Esophagus muscularis mucosa (tissue), 4 donors: ENCODE measurements at places on chromosomes 3 and 15. TPM values are rescaled to one million over a fixed set of nuclear protein-coding genes. Genes with fewer than 3 reads are reported as not detected.

- DNase-seq = no peak
These were observed 165.3 kb downstream of the CHSY1 start for GRCh38 chr15:101086394-101087171.

The BMF gene
- total RNA-seq = 8.3 TPM

DNA sequence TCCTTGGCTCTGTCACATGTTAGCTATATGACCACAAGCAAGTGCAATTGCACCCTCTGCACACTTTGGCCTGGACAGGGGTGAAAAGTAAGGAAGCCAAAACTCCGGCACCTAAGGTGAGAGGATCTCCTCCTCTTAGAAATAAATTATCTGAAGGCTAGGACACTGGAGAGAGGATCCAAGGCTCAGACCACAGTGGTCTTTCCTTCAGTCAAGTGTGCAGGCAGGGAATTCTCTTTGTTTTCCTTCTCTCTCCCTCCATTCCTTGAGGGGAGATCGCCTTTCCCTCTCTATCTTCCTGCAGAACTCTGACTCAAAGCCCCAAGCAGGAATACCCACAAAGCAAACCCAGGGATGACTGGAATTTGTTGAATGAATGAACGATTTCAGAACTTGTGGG, 3.1 kb upstream of the MEGF11 start:
- DNase-seq = no peak

GRCh38 chr3:112670824-112671223, 29.9 kb upstream of the CCDC80 start:
- no peak for DNase-seq

GRCh38 chr3:163159306-163159705, 1662.7 kb downstream of the OTOL1 start:
- no peak for DNase-seq

DNA sequence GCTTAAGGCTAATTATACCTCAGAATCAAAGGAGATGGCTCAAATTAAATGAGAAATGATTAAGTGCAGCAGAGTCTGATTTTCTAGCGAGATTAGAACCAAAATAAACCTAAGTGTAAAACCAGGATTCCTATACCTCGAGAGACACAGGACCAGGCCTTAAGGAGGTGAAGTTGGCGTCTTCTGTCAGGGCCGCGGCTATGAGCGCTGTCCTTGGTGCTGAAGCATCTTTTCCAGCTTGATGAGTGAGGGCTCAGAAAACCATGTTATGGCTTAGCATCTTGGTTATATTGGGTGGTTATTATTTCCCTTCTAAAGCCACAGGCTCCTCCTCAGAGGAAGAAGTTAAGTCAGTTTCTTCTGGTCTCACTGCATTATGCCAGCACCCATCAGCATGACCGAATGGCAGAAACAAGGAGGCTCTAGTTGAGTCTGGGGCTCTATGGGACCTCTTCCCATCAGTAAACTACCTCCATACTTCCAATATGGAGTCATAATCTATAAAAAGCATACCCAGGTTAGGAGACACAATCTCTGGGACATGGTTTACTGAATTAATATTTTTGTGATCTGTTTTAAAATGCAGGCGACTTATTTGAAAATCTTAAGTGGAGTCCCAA, 120.1 kb upstream of the NMNAT3 start:
- peak; percentile 19 for DNase-seq

GRCh38 chr3:178602856-178603255, 66.6 kb downstream of the KCNMB2 start:
- no peak for DNase-seq

The NPRL2 gene
- total RNA-seq = 10.4 TPM

DNA sequence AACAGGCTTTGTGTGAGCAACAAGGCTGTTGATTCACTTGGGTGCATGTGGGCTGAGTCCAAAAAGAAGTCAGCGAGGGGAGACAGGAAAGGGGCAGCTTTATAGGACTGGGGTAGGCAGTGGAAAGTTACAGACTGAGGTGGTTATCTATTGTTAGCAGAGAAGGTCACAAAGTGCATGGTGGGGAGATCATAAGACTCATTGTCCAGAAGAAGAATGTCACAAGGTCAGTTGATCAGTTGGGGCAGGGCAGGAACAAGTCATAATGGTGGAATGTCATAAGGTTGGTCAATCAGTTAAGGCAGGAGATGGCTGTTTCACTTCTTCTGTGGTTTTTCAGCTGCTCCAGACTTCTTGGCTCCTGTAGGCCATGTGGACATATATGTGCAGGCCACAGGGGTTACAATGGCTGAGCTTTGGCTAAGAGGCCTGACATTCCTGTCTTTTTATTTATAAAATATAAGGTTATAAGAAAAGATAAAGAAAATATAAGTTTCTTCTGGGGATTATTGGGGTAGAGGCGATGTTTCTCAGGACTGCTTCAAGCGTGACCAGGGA, 69.5 kb upstream of the SNTN start:
- DNase-seq = no peak

DNA sequence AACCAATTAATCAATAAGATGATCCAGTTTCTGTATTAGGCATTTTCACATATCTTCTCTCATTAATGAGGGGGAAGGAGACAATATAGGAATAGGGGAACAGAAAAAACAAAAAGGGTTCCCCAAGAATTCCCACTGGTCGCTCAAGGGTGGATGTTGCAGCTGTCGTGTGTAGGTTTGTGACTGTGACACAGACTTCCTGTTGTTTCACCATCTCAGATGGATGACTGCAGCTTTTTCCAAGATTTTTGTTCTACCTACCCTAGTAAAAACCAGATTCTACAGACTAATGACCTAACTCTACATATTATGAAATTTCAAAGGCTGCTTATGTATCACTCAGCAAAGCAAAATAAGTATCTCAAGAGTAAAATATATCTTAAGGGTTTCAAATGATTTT, 73.7 kb upstream of the MB21D2 start:
- DNase-seq = no peak

DNA sequence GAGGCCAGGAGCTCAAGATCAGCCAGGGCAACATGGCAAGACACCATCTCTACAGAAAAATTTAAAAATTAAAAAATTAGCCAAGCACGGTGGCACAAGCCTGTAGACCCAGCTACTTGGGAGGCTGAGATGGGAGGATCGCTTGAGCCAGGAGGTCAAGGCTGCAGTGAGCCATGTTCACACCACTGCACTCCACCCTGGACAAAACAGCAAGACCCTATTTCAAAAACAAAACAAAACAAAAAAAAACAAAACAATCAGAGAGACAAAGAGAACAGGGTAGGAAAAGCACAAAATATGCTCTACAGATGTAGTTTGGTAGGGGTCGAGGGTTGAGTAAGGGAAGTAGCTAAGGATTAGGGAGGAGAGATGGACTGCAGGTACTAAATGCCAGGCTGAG, 3.4 kb downstream of the DYNLT2B start:
- DNase-seq = no peak

- DNase-seq = no peak
These were observed 27.1 kb downstream of the SPSB4 start for GRCh38 chr3:141078200-141078599.

GRCh38 chr3:146072824-146073223, 88.2 kb downstream of the PLOD2 start:
- DNase-seq = no peak

DNA sequence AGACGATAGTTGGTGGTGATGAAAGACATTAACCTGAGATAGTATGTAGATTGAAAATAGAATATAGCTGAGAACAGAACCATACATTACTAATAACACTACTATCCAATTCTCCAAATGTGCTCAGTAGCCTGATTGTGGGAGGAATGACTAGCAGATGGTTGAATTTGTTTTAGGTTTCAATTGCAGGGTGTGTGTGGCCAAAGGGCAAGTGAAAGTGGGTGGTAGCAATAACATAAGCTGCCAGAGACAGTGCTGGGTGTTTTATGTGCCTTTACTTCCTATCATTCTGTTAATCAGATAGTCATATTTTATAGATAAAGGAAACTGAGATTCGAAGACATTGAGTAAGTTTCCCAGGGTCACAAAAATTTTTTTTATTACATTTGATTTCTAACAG, 249.5 kb upstream of the ARL6 start:
- DNase-seq = no peak

DNA sequence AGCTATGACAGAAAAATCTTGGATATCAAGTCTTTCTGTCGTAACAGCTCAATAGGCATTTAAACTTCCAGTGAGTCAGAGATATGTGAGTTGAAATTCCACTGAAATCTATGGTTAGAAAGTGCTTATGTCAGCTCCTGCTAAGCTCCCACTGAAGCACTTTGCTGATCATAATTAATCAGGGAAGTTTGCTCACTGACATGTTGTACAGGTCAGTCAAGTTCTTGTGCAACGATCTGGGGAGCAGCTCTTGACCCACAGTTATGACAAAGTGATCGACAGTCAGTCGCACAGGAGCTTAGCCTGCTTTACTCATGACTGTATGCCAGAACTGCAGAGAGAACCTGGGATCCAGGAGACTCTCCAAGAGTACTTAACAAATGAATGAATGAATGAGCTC, 453.5 kb downstream of the SOX2 start:
- DNase-seq = no peak

DNA sequence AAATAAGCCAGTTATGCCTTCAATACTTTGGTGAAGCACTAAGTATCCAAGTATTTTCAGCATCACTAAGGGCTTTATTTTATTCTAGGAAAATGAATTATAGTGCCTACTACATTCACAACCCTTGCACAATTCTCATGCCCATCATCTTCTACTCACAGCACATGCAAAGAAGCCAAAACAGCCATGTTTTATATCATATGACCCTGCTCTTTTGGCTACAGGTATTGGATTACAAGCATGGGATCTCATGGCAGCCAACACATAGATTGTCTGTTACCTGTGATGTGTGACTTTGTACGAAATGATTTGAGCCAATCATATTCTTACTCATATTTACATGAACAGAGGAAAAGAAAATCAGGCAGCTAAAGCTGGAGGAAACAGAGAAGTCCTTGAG, 38.6 kb downstream of the STT3B start:
- no peak for DNase-seq

GRCh38 chr15:41511899-41512369, 1.7 kb downstream of the LTK start:
- DNase-seq = no peak

GRCh38 chr15:50134524-50135024, 15.5 kb upstream of the ATP8B4 start:
- DNase-seq = no peak

- DNase-seq = no peak
These were observed 16.0 kb upstream of the LRRN1 start for GRCh38 chr3:3783210-3783609.

- DNase-seq = no peak
These were observed 3.4 kb downstream of the SELENOK start for GRCh38 chr3:53888232-53888631.

The MAN2A2 gene
- total RNA-seq = 80.9 TPM

- no peak for DNase-seq
These were observed 6.1 kb upstream of the SLC25A38 start for GRCh38 chr3:39376959-39377634.

GRCh38 chr15:80240276-80240675, 11.7 kb downstream of the CTXND1 start:
- peak; percentile 34 for DNase-seq

DNA sequence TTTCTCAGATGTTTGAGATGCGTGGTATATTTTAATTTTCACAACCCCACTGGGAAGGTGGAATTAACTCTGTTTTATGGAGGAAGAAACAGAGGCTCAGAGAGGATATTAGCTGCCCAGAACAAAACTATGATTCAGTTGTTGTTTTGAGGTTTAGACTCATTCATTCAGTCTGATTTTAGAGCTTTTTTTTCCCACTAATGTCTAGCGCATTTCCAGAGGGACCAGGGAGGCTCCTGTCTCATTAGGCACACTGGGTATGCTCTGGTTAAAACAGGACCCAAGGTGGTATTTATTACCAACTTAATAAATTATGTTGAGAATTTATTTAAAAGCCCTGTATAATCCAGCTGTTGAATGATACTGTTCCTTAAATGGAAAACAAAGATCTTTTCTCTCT, 272.0 kb upstream of the RGMA start:
- no peak for DNase-seq

DNA sequence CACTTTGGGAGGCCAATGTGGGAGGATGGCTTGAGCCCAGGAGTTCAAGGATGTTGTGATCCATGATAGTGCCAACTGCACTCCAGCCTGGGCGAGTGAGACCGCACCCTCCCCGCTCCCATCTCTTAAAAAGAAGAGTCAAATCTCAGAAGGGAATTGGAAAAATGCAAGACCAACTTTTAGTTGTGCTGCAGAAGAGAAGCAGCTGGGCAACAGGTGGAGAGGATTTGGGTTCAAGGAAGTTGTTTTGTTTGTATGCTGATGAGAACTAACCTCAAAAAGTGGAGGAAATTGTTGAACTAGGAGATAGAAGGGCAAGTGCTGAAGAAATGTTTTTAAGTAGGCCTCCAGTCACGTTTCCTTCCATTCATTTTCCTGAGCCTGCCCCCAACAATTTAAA, 12.8 kb upstream of the PDCD7 start:
- DNase-seq = no peak

DNA sequence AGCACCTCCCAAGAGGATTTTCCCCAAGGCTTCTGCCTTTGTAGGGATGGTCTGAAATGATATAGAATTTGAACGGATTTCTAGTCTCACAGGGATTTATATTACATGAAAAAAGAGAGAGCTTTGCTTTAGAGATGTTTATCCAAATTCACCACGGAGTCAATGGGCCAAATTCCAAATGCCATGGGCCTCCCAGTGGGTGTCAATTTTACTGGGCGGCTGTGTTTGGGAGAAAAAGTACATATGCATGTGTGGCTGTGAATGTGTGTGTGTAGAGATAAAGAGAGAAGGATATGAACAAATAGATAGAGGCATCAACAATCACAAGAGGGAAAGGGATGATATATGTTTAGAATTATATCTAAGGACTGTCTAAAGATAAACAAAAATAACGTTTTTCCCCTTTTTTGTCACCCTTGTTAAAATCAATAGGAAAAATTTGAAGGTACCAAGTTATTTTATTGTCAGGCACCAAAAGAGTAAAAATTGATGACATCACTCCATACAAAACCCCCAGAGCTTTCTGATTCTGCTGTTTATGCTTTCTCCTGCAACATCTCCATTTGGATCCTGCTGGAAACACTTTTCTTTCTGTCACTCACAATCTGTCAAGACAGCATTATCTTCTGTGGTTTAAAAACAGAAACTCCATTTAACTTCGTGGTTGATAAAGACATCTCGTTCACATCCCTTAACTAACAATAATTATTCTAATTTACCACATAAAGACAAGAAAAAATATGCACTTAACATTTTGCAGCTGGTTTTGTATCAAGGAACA, 160.7 kb downstream of the FHIT start:
- DNase-seq = no peak

- no peak for DNase-seq
These were observed 31.7 kb downstream of the TSPAN3 start for GRCh38 chr15:77039217-77039533.

The SCN11A gene
- 0.42 TPM for total RNA-seq

The TUSC7 gene
- total RNA-seq = not detected

The PTPRG gene
- 51.9 TPM for total RNA-seq

The THRB gene
- total RNA-seq = 31.5 TPM

The CACNA2D3 gene
- 4.2 TPM for total RNA-seq

The GPR176 gene
- 5.1 TPM for total RNA-seq

DNA sequence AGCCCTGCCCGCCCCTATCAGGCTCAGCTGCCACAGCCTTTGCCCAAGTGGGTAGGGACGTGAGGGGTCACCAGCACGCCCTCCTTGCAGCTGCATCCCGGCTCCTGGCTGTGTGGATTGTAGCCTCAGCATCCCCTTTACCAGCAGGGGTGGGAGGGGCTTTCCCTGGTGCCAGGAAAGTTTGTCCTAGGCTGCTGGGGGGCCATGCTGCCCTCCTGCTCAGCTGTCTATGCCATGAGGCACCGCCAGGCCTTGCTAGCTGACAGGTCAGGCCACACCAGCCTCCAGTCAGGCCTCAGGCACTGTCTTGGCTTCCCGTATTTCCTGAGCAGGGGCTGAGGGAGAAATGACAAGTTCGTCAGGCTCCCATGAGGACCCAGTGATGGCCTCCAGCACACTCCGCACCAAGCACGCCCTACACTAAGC, 32.3 kb downstream of the TKT start:
- no peak for DNase-seq
